ENCODE measurements at places on chromosomes 16 and 17. TPM values are rescaled to one million over a fixed set of nuclear protein-coding genes. Genes with fewer than 3 reads are reported as not detected.
A peak's percentile ranks its signal among the peaks of the same experiment; 100 is the strongest.

ASIC2 gene
- not detected for total RNA-seq

TLCD3A gene
- 27.3 TPM for total RNA-seq

KRTAP1-1 gene
- total RNA-seq = not detected

GAST gene
- total RNA-seq = not detected

SOX8 gene
- 0.27 TPM for total RNA-seq

GRCh38 chr17:59547131-59547915 is 18.1 kb upstream of the DHX40 start:
- H3K4me1 ChIP-seq = no peaks in the 10 kb centered on the region
- no peaks in the 10 kb centered on the region for H3K36me3 ChIP-seq
- H3K27me3 ChIP-seq = peaks cover 33% of the 10 kb centered on the region
- DNase-seq = no peak
- H3K4me3 ChIP-seq = no peak overlapping the region
- no peak overlapping the region for H3K27ac ChIP-seq

- no peak overlapping the region for H3K27ac ChIP-seq
- DNase-seq = no peak
- H3K4me1 ChIP-seq = no peaks in the 10 kb centered on the region
Observed at GRCh38 chr17:76986365-76986764, 118.2 kb downstream of the MGAT5B start.

DNA sequence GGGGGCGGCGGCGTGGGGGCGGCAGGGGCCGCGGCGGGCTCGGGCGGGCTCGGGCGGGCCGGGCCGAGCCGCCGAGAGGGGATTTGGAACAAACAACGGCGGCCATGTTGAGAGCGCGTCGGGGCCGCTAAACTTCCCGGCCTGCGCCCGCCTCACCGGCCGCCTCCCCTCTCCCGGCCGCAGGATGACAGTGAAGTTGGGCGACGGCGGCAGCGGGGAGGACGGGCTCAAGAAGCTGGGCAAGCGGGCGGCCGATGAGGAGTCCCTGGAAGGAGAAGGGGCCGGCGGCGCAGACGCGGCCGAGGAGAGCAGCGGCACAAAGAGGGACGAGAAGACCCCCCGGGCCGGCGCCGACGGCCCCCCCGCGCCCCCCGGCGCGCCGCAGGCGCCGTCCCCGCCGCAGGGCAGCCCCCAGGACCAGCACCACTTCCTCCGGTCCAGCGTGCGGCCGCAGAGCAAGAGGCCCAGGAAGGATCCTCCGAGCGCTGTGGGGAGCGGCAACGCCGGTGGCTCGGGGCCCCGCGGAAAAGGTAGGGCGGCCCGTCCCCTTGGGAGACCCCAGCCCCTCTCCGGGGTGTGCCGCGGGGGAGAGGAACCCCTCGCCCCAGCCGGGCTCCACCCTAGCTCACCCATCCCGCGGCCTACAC is 2.4 kb downstream of the CRAMP1 start:
- peaks cover 39% of the 10 kb centered on the region for H3K4me1 ChIP-seq
- no peak for DNase-seq
- H3K27ac ChIP-seq = peak overlapping the region; percentile 83
- peaks cover 12% of the 10 kb centered on the region for H3K36me3 ChIP-seq
- no peaks in the 10 kb centered on the region for H3K27me3 ChIP-seq

DNA sequence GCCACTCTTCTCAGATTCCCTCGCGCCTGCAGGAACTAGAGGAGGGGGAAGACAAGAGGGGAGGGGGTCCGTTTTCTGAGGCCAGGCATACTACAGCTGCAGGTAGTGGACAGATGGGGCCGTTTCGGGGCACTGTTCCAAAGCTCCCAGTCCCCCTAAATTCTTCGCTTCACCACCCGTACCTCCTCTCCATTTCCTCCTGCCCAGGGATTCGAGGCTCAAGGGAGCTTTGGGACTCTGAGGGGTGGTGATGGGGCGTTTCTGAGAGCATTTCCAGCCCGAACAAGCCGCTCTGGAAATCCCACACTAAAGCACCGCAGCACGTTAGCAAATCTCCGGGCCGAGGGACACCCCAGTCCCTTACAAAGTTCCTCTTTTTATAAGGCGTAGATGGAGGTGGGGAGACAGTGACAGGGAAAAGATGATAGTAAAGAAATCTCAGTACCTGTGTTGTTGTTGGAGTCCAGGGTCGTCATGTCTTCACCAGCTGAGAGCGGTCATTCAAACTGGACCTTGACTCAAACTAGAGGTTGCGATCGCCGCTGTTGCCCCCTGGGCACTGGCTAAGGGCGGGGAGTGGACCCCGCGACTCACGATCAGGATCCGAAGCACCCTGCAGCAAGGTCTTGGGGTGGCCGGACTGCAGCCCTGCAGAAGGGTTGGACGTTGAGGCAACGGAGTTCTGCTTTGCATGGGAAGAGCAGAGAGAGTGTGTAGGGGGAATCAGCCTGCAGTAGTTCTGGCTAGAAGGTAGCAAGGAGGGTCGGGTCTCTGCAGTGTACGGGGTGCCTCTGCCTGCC is 570 bp downstream of the NR1D1 start:
- peaks cover 8% of the 10 kb centered on the region for H3K36me3 ChIP-seq
- peak overlapping the region; percentile 89 for H3K4me3 ChIP-seq
- no peak for DNase-seq
- peak overlapping the region; percentile 97 for H3K27ac ChIP-seq

GRCh38 chr16:89709716-89710432 is 8.4 kb upstream of the SPATA2L start:
- DNase-seq = no peak
- H3K27ac ChIP-seq = no peak overlapping the region
- peaks cover 5% of the 10 kb centered on the region for H3K4me1 ChIP-seq
- no peaks in the 10 kb centered on the region for H3K27me3 ChIP-seq

DNA sequence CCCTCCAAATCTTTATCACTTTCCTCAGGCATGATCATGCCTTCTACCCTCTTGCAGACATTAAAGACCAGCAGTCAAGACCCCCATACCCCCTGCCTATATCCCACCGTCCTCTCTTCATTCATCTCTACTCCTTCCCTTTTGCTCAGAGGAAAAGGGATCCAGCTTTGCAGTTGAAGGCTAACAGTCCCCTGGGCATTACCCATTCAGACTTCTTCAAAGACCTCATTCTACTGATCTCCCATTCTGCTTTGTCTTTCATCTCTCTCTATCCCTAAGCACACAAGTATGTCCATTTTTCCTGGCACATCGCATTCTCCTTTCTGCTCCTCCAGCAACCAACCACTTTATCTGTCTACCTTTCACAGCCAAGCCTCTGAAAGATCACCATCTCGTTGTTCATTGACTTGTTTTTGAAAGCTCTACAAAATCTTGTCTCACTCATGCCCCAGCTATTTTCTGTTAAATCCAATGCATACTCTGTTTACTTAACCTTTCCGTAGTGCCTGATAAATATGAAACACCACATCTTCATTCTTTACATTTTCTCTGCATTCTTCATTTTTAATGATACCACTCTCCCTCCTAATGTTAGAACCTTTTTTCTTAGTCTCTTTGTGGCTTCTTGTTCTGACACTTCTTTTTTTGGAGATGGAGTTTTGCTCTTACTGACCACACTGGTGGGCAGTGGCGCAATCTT is 14.1 kb upstream of the LCMT1 start:
- no peaks in the 10 kb centered on the region for H3K27me3 ChIP-seq
- no peak for DNase-seq
- H3K4me3 ChIP-seq = no peak overlapping the region
- H3K27ac ChIP-seq = no peak overlapping the region

GRCh38 chr16:67719778-67720144 is 645 bp upstream of the GFOD2 start:
- peak overlapping the region; percentile 94 for H3K4me3 ChIP-seq
- no peak for DNase-seq
- peaks cover 32% of the 10 kb centered on the region for H3K4me1 ChIP-seq
- H3K27me3 ChIP-seq = no peaks in the 10 kb centered on the region
- peak overlapping the region; percentile 94 for H3K27ac ChIP-seq

- no peak for DNase-seq
- H3K36me3 ChIP-seq = no peaks in the 10 kb centered on the region
- H3K27ac ChIP-seq = peak overlapping the region; percentile 89
- no peaks in the 10 kb centered on the region for H3K27me3 ChIP-seq
Observed at GRCh38 chr16:87178977-87179376, 138.2 kb downstream of the C16orf95 start.

DNA sequence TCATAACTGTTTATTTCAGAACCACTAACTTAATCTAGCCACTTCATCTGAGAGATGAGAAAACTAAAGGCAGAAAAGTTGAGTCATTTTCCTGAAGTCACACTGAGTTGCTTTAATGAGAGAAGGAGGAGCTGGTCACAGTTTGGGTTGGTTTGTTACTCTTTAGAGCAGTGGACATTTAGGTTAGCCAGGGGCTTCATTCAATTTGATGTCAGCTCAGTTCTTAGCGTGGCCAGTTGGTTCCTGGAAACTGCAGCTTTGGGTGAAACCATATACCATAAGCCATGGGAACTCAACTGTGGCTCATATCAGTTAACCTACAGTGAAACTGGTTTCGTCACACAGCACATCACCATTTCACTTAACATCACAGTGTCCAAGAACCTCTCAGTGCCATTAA is 59.2 kb upstream of the ADORA2B start:
- H3K36me3 ChIP-seq = no peaks in the 10 kb centered on the region
- no peaks in the 10 kb centered on the region for H3K27me3 ChIP-seq
- peaks cover 36% of the 10 kb centered on the region for H3K4me1 ChIP-seq
- H3K27ac ChIP-seq = no peak overlapping the region
- DNase-seq = no peak

GRCh38 chr17:80023481-80024205 is 12.0 kb downstream of the TBC1D16 start:
- H3K27me3 ChIP-seq = no peaks in the 10 kb centered on the region
- no peaks in the 10 kb centered on the region for H3K36me3 ChIP-seq
- no peak overlapping the region for H3K4me3 ChIP-seq
- DNase-seq = no peak
- H3K27ac ChIP-seq = no peak overlapping the region

GRCh38 chr17:21756856-21757619 is 64.7 kb downstream of the KCNJ18 start:
- H3K4me1 ChIP-seq = no peaks in the 10 kb centered on the region
- no peak overlapping the region for H3K27ac ChIP-seq
- H3K4me3 ChIP-seq = no peak overlapping the region
- DNase-seq = no peak
- H3K36me3 ChIP-seq = no peaks in the 10 kb centered on the region

DNA sequence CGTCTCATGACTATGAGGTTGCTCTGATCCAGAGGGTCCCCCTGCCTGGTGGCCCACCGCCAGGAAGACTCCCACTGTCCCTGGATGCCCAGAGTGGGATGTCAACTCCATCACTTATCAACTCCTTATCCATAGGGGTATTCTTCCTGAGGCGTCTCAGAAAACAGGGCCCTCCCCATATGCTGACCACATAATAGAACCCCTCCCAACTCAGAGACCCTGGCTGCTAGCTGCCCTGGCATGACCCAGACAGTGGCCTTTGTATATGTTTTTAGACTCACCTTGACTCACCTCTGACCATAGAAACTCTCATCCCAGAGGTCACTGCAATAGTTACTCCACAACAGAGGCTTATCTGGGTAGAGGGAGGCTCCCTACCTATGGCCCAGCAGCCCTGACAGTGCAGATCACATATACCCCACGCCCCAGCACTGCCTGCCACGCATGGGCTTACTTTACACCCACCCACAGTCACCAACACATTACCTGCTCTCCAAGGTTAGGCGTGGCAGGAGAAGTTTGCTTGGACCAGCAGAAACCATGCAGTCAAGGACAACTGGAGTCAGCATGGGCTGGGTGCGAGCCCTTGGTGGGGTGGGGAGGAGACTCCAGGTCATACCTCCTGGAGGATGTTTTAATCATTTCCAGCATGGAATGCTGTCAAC is 2.3 kb upstream of the G6PC1 start:
- H3K27ac ChIP-seq = no peak overlapping the region
- H3K4me1 ChIP-seq = peaks cover 7% of the 10 kb centered on the region
- H3K36me3 ChIP-seq = no peaks in the 10 kb centered on the region
- no peak overlapping the region for H3K4me3 ChIP-seq
- H3K27me3 ChIP-seq = peaks cover 25% of the 10 kb centered on the region

GRCh38 chr16:1283296-1283695 is 26.1 kb upstream of the UBE2I start:
- peaks cover 15% of the 10 kb centered on the region for H3K27me3 ChIP-seq
- no peaks in the 10 kb centered on the region for H3K36me3 ChIP-seq
- DNase-seq = no peak
- H3K27ac ChIP-seq = no peak overlapping the region
- no peak overlapping the region for H3K4me3 ChIP-seq

DNA sequence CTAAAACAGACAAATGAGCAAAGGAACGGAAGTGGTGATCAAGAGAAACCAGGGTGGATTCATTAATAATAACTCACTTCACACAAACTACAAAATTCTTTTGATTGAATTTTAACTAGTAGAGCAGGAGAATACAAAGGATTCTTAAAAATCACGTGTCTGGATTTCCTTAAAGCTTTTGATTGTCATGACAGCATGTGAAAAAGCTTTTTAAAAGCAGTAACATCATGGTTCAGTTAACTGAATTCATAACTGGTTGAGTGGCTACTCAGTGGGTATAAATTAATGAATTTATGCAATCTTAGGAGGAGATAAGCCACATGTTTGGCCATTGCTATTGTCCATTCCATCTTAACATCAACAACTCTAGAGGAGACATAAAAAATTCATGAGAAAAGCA is 333.2 kb downstream of the SLC39A11 start:
- no peak overlapping the region for H3K27ac ChIP-seq
- peaks cover 11% of the 10 kb centered on the region for H3K36me3 ChIP-seq
- peaks cover 4% of the 10 kb centered on the region for H3K4me1 ChIP-seq
- no peaks in the 10 kb centered on the region for H3K27me3 ChIP-seq
- no peak for DNase-seq
- H3K4me3 ChIP-seq = no peak overlapping the region

- no peak overlapping the region for H3K4me3 ChIP-seq
- peaks cover 32% of the 10 kb centered on the region for H3K36me3 ChIP-seq
- H3K27ac ChIP-seq = no peak overlapping the region
- DNase-seq = no peak
- H3K27me3 ChIP-seq = no peaks in the 10 kb centered on the region
Observed at GRCh38 chr16:89982318-89982717, 33.8 kb downstream of the DEF8 start.

GRCh38 chr17:29733166-29733565 is 110.5 kb upstream of the CORO6 start:
- H3K27me3 ChIP-seq = no peaks in the 10 kb centered on the region
- DNase-seq = no peak
- no peak overlapping the region for H3K4me3 ChIP-seq
- peaks cover 13% of the 10 kb centered on the region for H3K4me1 ChIP-seq
- H3K36me3 ChIP-seq = peaks cover 18% of the 10 kb centered on the region

GRCh38 chr16:52964290-52964689 is 88.4 kb downstream of the CHD9NB start:
- no peaks in the 10 kb centered on the region for H3K4me1 ChIP-seq
- no peak overlapping the region for H3K4me3 ChIP-seq
- H3K36me3 ChIP-seq = no peaks in the 10 kb centered on the region
- H3K27ac ChIP-seq = no peak overlapping the region
- no peak for DNase-seq

DNA sequence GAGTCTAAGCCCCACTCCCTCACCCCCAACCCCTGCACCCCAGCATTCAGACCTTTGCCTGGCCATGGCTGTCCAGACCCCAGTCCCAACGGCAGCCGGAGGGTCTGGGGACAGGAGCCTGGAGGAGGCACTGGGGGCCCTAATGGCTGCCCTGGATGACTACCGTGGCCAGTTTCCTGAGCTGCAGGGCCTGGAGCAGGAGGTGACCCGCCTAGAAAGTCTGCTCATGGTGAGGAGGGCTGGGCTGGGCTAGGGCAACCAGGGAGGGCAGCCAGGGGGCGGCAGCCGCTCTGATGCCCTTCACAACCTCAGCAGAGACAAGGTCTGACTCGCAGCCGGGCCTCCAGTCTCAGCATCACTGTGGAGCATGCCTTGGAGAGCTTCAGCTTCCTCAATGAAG is 14.4 kb downstream of the RIPOR1 start:
- no peaks in the 10 kb centered on the region for H3K27me3 ChIP-seq
- H3K4me1 ChIP-seq = peaks cover 31% of the 10 kb centered on the region
- H3K4me3 ChIP-seq = no peak overlapping the region
- no peak overlapping the region for H3K27ac ChIP-seq
- H3K36me3 ChIP-seq = peaks cover 24% of the 10 kb centered on the region
- DNase-seq = no peak

Measured in osteocyte (in vitro differentiated cells).